ENCODE measurements at places on chromosomes 7 and 10.

DNA sequence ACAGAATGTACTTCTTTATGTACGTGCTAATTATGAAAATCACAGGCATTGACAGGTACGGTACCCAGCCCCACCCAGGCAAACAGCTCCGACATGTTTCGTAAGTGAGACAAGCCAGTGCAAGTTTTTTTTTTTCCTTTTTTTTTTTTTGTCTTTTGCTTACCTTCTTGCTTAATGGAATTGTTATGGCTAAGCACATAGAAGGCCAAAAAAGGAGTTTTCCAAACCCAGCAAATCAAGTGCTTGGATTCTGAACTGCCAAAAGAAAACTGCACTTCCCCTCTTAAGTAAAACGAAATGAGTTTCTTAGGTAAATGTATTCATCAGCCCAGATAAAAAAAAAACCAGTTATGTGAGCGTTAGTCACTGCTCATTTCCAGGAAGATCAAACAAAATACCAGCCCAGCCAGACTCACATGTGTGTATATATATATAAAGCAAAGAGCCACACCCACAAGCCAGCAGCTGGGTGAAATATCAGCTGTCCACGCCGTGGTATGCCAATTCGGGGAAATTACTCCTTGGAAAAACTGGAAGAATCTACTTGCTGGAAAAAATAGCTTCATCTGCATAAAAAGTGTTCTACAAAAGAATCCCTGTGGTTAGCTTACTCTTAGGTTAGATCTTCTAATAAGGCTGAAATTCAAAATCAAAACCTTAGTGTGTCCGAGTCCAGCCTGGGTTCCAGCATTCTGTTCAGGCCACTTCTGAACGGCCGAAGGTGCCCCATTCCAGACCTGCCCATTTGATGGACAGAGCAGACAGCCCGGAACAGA is 8.0 kb downstream of the KLF6 start:
- peak; percentile 91 for DNase-seq

DNA sequence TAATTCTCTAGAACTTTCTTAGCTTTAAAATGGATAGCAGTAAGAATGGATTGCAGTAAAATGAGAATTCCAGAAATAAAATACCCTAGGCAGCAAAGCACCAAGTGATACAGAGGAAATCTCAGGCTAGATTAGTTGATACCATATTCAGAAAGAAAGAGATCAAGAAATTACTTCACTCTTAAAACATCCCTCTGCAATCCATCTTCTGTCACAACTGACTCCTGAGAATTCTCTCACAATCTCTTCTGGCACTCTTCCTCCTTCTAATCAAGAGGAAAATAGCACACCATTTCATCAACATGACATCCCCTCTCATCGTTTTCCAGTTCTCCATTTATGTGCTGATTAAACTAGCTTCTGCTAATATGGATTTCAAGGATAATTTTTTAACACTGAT is 42.2 kb upstream of the LAMB1 start:
- no peak for DNase-seq

DNA sequence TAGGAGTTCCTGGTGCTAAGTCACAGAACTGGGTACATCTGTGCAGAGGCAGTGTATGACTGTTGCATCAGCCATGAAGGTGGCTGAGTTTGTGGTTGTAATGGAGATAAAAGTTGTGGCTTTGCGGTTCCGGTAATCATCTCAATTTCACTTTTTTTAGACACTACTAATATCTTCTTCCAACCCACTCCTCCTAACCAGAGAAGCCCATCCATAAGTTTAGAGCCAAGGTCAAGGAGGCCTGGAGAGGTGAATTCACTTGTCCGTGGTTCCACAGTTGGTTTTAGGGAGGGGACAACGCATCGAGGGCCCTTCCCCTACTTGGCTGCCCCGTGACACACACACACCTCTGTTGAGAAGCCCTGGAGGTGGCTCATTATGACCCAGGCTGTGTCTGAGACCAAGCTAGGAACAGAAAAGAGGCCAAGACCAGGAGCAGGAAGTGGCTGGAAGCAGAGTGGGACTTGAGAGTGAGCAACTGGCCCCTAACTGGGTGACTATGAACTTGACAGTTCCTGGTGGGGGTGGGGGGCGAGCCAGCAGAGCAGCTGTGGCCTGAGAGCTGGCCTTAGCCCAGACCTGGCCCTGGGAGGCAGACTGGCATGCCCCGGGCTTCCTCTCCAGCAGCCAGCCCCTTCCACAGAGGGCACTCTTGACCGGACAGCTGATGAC is 66.8 kb upstream of the COL13A1 start:
- DNase-seq: no peak

GRCh38 chr10:132632851-132633684 is 95.5 kb downstream of the INPP5A start:
- DNase-seq: peak; percentile 67

DNA sequence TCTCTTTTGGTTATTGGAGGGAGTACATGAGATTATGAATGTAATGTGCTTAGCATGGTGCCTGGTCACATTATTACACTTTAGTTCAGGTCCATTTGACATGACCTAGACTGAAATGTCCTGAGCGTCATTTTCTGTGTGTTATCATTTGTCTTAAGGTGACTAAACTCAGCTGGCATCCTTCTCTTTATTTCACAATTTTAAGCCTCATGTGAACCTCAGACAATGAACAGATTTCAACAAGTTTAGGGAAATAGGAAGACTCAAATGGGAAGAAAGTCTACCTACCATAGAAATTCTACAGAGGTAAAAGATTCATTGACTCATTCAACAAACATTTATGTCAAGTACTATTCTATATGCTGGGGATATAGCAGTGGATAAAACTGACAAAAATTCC is 70.2 kb upstream of the EXOC6 start:
- DNase-seq: no peak

GRCh38 chr7:137718355-137718754 is 128.4 kb downstream of the DGKI start:
- no peak for DNase-seq

- no peak for DNase-seq
These were observed at the start of gene ODAD2 for GRCh38 chr10:27998954-27999275. Gene ODAD2, minus strand, starts transcription at chr10:27999079. Its CDS starts 3,937 bp downstream, at chr10:27995142.

DNA sequence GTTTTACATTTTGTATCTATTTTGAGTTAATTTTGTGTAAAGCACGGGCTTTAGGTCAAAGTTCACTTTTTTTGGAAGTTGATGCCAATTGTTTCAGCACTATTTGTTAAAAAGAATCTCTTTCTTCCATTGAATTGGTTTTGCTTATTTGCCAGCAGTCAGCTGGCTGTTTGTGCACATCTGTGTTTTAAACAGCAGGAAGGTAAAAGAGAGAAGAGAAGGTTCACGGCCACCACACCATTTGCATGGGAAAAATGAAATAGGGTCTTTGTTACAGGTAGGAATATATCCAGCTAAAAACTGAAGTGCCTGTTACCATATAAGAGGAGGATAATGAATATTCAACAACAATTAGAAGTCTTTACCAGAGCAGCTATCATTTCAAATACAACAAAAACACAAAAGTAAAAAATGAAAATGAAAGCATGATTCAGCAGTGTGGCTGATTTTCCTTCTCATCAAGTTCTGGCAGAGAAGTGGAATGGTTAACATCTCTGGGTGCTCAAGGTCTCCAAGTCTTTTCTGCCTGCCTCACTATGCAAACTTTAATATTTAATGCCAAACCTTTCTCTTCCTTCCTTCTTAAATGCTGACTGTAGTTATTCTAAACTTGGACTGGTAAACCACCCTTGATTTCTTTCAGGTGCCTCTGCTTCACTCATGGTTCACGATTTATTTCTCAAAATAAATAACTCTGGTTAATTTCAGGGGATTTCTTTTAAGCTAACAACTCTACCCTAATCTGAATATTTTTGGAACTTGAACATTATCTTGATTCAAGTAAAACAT is 841.5 kb downstream of the GRM8 start:
- DNase-seq: no peak

DNA sequence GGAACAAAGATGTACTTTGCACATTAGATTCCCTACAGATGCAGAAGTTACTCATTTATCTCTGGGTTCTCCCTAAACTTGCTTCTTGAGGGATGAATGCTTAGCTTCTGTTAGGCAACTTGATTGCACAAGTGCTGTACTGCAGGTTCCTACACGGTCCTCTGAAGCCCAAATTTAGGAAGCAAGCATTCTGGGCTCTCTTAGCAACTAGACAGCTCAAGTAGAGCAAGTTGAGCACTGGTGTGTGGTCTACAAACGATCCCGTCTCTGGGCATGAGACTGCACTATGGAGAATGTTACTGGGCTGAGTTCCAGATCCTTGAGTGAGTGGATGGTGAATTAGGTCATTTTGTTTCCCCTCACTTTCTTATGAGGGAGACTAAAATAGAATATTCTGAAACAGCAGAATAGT is 14.3 kb downstream of the SEMA3D start:
- DNase-seq: peak; percentile 87

GRCh38 chr7:52119537-52119936 is 802.9 kb upstream of the COBL start:
- no peak for DNase-seq

DNA sequence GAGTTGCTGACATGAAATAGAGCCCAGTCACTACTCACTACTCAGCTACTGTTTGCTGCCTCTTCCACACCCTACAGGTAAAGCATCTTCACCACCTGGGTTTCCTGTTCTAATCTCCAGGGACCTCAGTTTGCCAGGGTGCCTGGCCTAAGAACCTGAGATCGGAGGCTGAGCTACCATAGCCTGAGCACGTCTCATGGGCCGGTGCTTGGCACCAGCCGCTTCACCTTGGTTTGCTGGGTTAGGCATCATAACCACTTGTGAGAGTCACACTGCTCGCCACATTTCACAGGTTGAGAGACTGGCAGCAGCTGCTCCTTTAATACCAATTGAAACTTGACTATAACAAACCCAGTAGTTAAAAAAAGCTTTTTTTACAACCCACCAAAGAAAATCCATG is 75.1 kb downstream of the EMX2 start:
- no peak for DNase-seq

- DNase-seq: no peak
These were observed 16.0 kb downstream of the GATA3 start for GRCh38 chr10:8070440-8070839.

Data from EL (cell line).